ENCODE measurements at places on chromosomes 4 and X.

GRCh38 chr4:38610966-38611431, 53.0 kb upstream of the KLF3 start:
- DNase-seq: no peak

DNA sequence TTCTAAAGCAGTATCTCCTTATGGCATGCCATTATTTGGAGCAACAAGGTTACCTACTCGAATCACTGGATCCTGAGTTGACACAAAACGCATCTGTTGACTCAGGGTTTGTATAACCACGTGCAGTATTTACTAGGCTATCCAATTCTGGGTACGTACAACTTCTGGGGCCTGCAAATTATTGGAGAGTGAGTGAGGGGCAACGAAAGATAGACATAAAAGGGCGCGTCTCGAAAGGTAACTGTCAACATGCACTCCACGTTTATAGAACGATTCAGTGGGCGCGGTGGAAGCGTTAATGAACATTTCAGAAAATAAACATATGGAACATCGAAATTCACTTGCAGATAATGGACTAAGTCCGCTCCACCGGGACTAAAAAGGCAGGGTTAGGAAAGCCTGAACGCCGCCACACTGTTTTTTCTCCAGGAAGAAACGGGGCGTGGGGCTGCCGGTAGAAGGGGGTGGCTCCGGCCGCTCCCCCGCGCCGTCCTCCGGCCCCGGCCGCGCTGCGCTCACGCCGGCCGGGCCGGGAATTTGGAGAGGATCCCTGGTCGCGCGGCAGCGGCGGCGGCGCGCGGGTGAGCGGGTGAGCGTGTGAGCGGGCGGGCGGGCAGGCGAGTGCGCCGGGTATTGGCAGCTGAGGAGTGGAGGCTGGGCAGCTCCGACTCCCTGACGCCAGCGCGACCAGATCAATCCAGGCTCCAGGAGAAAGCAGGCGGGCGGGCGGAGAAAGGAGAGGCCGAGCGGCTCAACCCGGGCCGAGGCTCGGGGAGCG, at the start of gene SMAD1:
TSS of gene SMAD1 (plus strand) at position 690 of the 778 bp plus-strand sequence. CDS start 32,761 bp downstream, outside the sequence.
- DNase-seq: peak; percentile 95

GRCh38 chr4:164482758-164483157, 271.2 kb upstream of the SMIM31 start:
- no peak for DNase-seq

- no peak for DNase-seq
Observed at GRCh38 chr4:14771504-14772175, 230.6 kb upstream of the CPEB2 start.

GRCh38 chr4:122710434-122711308, 21.8 kb upstream of the BBS12 start:
- no peak for DNase-seq

DNA sequence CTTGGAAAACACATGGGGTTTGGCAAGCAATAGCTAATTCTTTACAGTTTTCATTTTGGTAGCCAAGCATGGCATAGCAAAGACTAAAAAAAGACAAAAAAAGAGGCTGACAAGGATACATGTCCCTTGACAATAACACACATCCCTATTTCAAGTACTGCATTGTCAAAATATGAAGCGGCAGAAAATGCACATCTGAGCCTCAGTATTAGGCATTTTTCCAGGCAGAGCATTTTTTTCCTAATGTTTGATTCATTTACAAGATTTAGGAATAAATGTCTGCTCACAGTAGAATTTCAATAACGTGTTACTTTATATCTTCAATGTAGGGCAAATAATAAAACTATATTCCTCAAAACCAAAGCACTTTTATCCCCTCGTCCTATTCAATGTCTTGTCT, 216.3 kb upstream of the PCDH18 start:
- DNase-seq: no peak

GRCh38 chr4:19399001-19399400, 852.7 kb upstream of the SLIT2 start:
- no peak for DNase-seq

Measured in head of caudate nucleus (tissue), 42 donors.